ENCODE measurements at places on chromosomes 11 and 22.
A peak's percentile ranks its signal among the peaks of the same experiment; 100 is the strongest.

DNA sequence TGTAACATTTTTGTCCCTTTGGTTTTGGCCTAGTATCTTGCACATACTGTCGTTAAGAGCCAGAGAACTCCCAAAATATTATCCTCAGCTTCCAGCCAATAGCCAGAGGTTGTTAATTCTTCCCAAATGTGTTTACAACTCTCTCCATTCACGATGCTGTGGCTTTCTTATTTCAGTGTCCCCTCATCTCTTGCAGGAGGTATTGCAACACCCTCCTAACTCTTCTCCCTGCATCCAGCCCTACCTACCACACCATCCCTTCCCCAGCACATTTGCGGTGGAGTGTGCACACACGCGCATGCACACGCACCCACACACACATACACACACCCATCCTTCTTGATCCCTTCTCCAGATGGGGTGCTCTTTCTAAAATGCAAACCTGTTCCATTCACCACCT, 75.6 kb upstream of the LMO2 start:
- DNase-seq = no peak

GRCh38 chr11:123062892-123063825, 1.2 kb upstream of the HSPA8 start:
- peak; percentile 12 for DNase-seq

- no peak for DNase-seq
Observed at GRCh38 chr22:49405590-49405989, 422.1 kb downstream of the BRD1 start.

DNA sequence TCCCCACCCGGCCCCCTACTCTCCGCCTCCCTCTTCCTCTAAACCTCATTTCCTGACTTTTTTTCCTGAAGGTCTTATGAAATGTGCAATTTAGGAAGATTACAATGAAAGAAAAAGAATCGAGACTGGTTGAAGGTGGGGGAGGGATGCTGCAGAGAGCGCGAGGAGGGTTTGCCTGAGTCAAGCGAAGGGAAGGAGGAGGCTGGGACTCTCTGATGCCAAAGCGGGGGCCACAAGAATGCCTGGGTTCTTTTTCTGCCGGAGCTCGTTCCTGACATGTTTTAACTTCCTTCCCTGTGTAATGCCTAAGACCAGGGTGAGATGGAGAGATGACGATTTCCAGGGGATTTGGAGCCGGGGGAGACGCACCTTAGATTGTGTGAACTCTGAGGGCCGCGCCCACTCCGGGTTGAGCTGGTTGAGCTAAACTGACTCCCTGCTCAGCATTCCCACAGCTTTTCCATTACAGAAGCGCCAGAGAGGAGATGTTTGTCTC, 270.5 kb upstream of the SORL1-AS1 start:
- DNase-seq = no peak

DNA sequence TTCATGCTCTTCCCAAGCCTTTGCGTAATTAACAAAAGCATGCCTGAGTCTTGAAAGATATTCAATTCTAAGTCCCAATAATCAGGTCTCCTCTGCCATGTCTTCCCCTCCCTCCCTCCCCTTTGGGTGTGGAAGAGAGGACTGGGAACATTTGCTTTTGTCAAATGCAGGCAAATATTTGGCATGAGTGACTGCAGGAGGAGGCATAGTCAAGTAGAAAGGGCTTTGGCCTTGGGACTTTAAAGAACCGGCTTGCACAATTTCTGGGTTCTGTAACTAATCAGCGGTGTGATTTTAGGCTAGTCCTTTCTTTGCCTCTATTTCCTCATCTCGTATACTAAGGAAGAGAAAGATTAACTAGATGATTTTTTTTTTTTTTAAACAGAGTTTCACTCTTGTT, 59.5 kb downstream of the SCN3B start:
- no peak for DNase-seq

GRCh38 chr22:49406879-49407587, 420.6 kb downstream of the BRD1 start:
- DNase-seq = no peak

DNA sequence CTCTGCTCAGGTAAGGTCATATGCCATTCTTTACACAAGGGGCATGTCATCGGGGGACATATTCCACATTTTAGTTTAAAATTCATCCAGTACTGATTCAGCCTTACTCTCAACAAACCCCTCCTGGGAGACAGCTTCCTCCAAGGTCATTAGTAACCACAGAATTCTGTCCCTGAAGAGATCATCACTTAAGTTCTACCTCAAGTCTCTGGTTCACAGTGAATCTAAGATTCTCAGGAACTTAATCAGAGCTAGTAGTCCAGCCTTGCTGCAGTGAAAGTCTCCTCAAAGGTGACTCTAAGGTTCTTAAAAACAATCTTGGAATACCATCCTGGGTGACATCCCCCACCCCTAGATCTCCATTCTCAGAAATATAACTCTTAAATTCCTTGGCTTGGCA, 18.9 kb upstream of the GDPD4 start:
- DNase-seq = no peak

- no peak for DNase-seq
Observed at GRCh38 chr11:456533-456932, 6.5 kb downstream of the PTDSS2 start.

- no peak for DNase-seq
Observed at GRCh38 chr11:122137078-122137793, 21.2 kb upstream of the BLID start.

GRCh38 chr11:106482917-106483785, 405.7 kb downstream of the AASDHPPT start:
- DNase-seq = no peak

DNA sequence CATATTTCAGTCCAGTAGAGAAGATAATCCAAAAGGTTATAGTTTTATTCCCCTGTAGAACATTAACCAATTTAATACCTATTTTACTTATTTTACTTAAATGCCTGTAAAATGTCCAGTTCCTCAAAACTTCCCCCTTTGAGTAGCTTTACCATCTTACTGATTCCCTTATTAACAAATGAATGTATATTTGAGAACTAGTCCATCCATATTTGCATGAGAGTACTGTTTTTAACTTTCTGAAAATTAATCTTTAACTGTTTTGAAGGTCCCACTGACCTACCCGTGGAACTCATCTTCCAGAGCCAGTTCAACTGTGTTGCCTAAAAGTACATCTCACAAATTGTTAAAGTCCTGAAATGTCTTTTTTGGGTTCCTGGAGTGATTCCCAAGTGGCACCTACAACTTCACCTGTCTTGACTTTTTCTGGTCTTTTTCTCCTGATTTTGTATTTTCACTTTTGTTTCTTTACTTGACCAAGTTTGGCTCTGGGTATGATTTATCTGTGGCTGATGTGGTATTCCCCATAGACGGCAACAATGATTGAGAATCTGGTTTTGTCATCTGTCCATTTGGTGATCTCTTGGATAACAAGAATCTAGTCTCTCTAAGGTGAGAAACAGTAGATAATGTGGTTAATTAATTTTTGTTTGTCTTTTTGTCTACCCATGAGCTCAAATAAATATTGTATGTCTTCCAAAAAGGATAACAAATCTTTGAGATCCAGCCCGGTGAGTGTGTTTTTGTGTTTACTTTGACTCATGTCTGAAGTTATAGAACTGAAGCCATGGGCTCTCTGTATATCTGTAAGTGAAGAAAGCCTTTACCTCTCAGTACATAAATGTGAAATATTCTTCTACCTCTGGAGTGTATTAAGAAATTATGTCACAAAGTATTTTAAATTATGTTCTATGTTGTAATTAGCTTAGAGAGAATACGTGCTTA, 174.2 kb downstream of the ETS1 start:
- DNase-seq = no peak

DNA sequence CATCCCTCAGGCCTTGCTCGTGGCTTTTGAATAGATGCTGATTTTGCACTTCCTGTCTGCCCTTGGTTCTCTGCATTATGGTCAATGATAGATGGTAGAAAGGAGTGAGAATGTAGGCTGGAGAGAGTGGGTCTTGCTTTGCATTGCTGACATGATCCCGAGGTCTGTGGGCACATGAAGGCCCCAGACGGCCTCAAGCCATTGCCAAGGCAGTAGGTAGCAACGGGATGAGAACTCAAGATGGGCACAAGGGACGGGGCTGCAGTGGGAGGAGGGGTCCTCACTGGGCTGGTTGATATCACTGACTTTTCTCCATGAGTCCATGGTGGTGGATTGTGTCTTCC, 54.0 kb downstream of the GAB4 start:
- DNase-seq = no peak

DNA sequence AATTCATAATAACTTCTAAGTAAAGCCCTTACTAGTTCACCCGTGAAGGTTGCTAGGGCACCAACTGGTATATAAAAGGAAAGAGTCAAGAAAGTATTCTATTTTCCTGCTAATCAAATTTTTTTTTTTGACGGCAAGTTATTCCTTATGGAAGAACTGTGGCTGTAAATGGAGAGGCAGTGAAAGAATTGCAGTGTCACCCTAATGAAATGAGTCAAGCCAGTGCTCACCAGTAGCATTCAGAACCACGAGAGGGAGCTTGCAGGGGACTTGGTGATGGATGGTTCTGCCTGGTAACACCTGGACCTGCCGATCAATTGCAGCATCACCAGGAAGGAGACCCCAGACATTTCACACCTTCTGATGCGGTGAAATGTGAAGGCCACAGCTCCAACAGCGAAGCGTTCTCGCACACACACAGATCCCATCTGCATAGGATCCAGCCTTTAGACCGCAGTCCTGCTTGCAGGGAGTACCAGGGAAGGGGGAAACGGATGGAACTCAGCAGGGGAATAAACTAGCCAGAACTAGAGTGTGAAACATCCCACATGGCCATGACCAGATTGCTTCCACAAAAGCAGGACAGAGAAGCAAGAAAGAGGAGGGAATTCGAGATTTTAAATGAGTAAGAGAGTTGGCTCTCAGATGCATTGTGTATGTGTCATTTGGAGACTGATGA, 326.2 kb downstream of the TBC1D22A start:
- DNase-seq = no peak

DNA sequence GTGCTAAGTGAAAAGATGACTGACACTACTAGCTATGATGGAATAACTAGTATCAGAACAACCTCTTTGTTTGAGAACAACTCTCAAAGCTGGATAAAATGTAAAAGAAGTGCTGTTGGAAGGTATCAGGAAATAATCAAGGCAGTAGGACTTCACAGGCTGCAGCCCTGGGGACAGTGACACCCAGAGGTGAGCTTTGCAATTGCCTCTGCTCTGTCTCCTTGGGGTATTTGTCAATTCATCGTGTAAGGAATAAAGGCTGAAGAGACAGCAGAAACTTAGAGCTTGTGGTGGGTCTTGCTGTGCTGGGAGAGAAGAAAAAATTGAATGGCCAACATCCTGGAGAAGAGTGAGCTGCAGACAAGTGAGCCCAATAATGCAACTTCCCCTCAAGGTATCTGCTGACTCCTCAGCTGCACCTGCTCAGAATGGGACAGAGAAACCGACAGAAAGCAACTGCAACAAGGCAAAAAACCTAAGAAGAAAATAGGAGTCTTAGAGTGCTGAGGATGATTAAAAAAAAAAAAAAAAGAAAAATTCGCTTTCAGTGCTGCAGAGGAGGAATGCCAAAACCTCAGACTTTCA, 141.1 kb downstream of the RCN1 start:
- peak; percentile 55 for DNase-seq

- no peak for DNase-seq
Observed at GRCh38 chr11:41394521-41395195, 64.8 kb downstream of the LRRC4C start.

- DNase-seq = no peak
Observed at GRCh38 chr11:115716601-115717529, 212.7 kb upstream of the CADM1 start.

- DNase-seq = no peak
Observed at GRCh38 chr22:22666307-22667091, 22.1 kb downstream of the GGTLC2 start.

GRCh38 chr11:119193626-119194025, 8.4 kb downstream of the NHERF4 start:
- no peak for DNase-seq

- DNase-seq = no peak
Observed at GRCh38 chr11:36186340-36187175, 102.7 kb downstream of the COMMD9 start.

- no peak for DNase-seq
Observed at GRCh38 chr22:38834215-38834953, 9.4 kb downstream of the NPTXR start.

DNA sequence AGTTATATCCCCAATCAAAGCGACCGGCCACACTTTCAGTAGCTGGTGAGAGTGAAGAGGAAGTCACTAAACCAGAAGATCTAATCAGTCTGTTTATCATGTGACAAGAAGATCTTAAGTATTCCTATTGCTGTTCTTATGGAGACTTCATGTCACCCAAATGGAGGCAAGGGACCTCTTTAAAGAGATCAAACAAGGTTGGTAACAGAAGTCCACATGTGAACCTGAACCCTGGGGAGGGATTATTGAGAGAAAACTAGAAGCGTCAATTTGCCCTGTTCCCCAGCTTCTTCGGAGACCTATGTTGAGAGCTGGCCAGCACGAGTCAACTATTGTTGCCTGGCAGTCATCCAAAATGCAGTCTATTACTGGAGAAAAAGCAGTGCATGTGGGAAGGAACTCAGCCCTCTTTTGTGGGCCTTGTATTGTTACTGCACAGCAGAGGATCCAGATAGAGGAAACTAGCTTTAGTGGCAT, 76.9 kb upstream of the CTSC start:
- DNase-seq = no peak

GRCh38 chr11:106187860-106188456, 110.5 kb downstream of the AASDHPPT start:
- DNase-seq = no peak

DNA sequence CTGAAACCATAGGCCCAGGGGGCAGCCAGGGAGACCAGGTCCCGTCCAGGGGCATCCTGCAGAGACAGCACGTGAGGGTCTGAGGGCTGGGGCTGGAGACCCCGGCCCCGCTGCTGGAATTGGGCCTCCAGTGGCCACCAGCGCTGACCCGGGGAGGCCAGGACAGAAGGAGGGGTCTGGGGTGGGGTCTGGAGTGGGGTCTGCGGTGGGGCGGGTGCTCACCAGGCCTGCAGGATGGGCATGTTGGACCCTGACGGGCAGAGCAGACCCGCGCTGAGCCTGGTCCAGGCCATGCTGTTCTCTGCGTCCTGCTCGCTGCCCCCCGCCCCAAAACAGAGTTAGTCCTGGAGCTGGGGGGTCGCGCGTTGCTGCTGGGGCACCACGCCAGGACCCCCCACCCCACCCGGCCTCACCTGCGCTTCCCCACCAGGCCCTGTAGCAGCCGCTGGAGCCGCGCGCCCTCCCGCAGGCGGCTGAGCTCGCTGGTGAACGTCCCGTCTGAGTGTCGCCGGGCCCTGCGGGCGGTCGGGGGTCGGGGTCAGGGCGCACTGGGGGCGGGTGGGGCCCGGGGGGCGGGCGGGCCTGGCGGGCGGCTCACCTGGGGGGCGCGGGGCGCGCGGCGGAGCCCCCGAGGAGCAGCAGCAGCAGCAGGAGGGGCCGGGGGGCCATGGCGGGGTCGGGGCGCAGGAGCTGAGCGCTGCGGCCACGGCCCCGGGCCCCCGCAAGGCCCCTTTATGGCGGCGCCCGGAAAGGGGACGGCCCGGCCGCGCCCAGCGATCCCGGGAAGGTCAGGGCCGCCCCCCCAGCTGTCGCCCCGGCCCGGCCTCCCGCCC, at the start of gene SCT:
Gene SCT, minus strand, starts transcription at position 707 of the 833 bp plus-strand sequence. Its CDS starts 38 bp downstream, at position 669.
- no peak for DNase-seq

Data from trophoblast cell (in vitro differentiated cells and primary cell).